ENCODE measurements at places on chromosomes 1 and 21.

- peak; percentile 86 for DNase-seq
Measured at GRCh38 chr1:205255941-205256780, 28.4 kb downstream of the TMCC2 start.

DNA sequence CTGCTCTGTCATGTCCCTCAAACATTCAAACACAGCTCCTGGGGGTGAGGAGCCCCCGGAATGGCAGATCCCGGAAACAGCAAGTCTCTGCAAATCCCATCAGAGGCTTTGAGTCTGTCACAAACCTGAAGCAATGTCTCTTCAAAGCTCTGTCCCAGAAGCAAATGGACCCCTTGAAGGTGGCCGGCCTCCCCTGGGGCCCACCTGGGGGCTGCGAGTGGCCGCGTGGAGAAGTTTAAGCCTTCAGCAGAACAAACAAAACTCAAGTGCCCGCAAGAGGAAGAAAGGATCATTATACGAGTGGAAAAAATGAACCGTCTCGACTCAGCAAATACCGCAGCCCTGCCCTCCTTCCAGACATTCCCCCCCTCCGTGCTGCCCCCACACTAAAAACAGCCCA lies 53.3 kb downstream of the PRDM16 start:
- DNase-seq: no peak

- DNase-seq: no peak
Measured at GRCh38 chr1:244236101-244236500, 185.0 kb downstream of the ZBTB18 start.

DNA sequence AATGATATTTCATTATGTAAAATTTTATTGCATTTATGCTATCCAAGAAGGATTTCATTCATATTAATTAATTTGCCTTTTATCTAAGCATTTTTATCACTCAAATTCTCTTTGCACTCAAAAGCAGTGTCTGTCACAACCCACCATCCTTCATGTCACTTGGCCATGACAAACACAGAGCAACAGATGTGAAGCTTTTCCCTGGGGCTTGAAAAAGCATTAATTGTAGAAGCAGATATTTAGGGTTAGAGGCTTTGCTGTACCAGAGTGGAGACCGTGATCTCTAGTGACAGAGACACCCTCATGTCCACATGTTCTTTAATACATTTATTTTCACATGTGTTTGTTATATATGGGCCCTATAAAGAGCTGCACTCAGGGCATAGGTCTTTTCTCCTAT lies 230.5 kb downstream of the SPATA17 start:
- DNase-seq: no peak

DNA sequence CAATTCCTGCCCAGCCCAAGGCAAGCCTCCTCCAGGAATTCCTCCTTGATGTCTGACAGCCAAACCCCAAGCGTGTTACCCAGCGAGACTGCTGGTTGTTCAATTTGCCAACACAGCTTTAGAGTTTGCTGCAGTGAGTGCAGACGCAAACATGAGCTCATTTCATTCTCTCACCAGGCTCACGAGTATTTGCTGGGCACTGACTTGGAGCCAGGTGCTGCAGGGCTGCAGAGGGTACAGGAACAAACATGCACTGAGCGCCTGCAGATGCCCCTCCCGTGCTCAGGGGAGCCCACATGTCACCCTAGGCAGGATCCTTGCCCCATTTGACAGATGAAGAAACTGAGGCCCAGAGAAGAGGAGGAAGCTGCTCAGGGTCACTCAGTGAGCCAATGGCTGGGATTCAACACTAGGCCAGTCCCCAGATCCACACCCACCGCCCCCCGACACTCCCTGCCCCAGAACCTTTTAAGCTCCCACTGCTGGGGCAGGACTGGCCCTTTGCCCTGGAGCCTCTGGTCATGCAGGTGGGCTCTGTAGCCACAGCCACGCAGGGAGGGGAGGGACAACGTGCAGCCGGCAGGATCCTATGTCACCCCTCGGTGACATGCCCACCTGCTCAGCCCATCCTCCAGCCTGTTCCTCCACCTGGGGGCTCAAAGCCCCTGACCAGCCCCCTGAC lies 363.7 kb downstream of the MATN1 start:
- no peak for DNase-seq
